Aorta (tissue), 5 donors: ENCODE measurements at places on chromosomes 1 and 21. TPM values are rescaled to one million over a fixed set of nuclear protein-coding genes. Genes with fewer than 3 reads are reported as not detected.

TSACC gene
- total RNA-seq = not detected

NIT1 gene
- 31.1 TPM for total RNA-seq

KCNE2 gene
- 2.4 TPM for total RNA-seq

NTMT2 gene
- total RNA-seq = not detected

NUCKS1 gene
- total RNA-seq = 145 TPM

TMEM269 gene
- 0.13 TPM for total RNA-seq

KCNK2 gene
- 4.8 TPM for total RNA-seq

SPATA46 gene
- total RNA-seq = not detected

OBSCN gene
- 5.9 TPM for total RNA-seq

PGBD5 gene
- 0.39 TPM for total RNA-seq

GJB5 gene
- not detected for total RNA-seq

GCSAML gene
- total RNA-seq = 0.81 TPM

DNAJC28 gene
- 2.7 TPM for total RNA-seq

OR2T35 gene
- total RNA-seq = not detected

TPTE gene
- total RNA-seq = not detected

NAV1 gene
- 167 TPM for total RNA-seq

APCS gene
- not detected for total RNA-seq

LIN28A gene
- not detected for total RNA-seq

FAM151A gene
- total RNA-seq = not detected

C1orf216 gene
- 18.7 TPM for total RNA-seq

SELENBP1 gene
- 66.3 TPM for total RNA-seq

B3GALT2 gene
- 0.51 TPM for total RNA-seq

LCE5A gene
- not detected for total RNA-seq

TEX50 gene
- not detected for total RNA-seq

NFIA gene
- total RNA-seq = 139 TPM

LRRIQ3 gene
- total RNA-seq = 0.36 TPM

GLUL gene
- 549 TPM for total RNA-seq

TEX38 gene
- total RNA-seq = not detected

USH2A gene
- not detected for total RNA-seq

OR2L3 gene
- not detected for total RNA-seq

PLEKHA6 gene
- 19.6 TPM for total RNA-seq

MAP3K21 gene
- total RNA-seq = 1.3 TPM

L1TD1 gene
- total RNA-seq = 0.68 TPM

BEND5 gene
- 6.6 TPM for total RNA-seq

RNU1-1 gene
- total RNA-seq = 8,154 TPM

ATAD3B gene
- total RNA-seq = 21.5 TPM

LRRC39 gene
- total RNA-seq = 1.0 TPM

TFF3 gene
- total RNA-seq = 3.8 TPM

BMP8B gene
- 1.4 TPM for total RNA-seq

CATSPERE gene
- 2.0 TPM for total RNA-seq

FCRL3 gene
- total RNA-seq = 0.99 TPM

KRTAP20-1 gene
- total RNA-seq = not detected

RBM11 gene
- total RNA-seq = 1.4 TPM

VAV3 gene
- total RNA-seq = 7.2 TPM

DISC1 gene
- 31.7 TPM for total RNA-seq

PDZK1 gene
- total RNA-seq = 1.2 TPM

OR2L8 gene
- not detected for total RNA-seq

LENEP gene
- total RNA-seq = not detected

OR2T33 gene
- total RNA-seq = not detected

GOLT1A gene
- not detected for total RNA-seq

NUP133 gene
- total RNA-seq = 37.3 TPM

AQP10 gene
- 0.26 TPM for total RNA-seq

TRNP1 gene
- 16.3 TPM for total RNA-seq
